NCI-H2081 (cell line): ENCODE measurements at places on chromosomes 11 and 22.
A peak's percentile ranks its signal among the peaks of the same experiment; 100 is the strongest.

DNA sequence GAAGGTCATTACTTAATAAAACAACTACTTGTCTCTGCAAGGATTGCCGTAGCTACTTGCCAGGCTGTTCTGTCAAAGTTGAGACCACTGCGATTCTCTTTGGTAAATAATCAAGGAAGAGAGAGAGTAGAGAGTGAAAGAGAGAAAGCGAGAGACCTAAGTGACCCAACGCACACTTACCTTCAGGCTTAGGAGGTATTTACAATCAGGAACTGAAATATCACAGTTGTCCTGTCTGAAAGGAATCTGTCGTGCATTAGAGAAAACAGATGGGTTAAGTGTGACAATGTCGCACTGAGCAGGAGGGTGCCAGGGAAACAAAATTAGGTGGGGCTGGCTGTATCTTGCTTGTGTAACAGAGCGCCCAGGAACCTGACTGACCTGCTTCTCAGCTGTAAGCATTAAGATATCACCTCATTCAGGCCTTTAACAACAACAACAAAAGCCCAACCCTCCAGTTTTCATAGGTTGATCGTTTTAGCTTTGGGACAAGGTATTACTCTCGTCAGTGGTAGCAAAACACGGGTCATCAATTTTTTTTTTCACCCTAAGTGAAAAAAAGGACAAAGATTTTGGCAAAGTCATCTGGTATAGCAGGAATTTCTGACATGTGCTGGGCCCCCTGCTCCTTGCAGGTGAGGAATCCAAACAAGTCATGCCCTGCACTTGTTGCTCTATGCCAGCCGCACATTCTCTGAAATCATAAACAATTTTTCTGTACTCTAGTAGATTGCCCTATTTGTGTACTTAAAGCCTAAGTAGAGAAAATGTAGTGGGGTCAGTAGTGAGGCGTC lies at the start of gene MUC15:
Gene MUC15 (minus strand): TSS at position 403 of the 794 bp plus-strand sequence. CDS start 5,169 bp downstream, outside the sequence.
- no peak for DNase-seq

- no peak for DNase-seq
These were observed 48.5 kb upstream of the HSPA8 start for GRCh38 chr11:123110397-123110796.

DNA sequence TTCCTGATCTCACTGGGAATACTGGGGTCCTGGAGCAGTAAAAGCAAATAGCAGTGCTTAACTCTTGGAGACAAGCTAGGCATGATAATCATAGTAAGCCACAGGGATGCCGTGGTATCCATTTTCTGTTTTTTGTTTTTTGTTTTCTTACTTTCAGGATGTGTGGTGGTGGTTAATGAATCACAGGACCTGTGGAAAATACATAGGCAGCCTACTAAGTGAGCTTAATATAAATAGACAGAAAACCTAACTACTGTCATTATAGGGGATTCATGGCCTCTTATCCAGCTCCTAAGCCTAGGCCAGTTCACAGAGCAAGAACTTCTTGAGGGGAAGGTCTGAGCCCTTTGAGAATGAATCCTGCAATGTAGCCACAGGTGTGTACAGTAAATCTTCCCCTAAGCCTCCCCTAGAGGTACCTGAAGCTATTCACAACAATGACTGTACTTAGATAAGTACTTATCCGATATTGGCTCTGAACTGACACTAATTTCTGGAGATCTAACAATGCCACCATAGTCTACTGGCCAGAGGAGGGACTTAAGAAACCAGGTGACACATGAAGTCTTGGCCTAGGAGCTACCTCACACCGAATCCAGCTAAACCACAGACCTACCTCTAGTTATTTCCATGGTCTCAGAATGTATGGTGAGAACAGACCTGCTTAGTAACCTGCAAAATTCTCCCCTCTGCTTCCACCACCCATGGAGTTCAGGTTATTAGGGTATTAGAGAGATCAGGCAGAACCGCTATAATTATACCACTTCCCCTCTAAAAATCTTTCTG lies 83.6 kb downstream of the ENTHD1 start:
- no peak for DNase-seq

GRCh38 chr22:35614404-35614803 lies 2.7 kb downstream of the MB start:
- DNase-seq, result no peak

DNA sequence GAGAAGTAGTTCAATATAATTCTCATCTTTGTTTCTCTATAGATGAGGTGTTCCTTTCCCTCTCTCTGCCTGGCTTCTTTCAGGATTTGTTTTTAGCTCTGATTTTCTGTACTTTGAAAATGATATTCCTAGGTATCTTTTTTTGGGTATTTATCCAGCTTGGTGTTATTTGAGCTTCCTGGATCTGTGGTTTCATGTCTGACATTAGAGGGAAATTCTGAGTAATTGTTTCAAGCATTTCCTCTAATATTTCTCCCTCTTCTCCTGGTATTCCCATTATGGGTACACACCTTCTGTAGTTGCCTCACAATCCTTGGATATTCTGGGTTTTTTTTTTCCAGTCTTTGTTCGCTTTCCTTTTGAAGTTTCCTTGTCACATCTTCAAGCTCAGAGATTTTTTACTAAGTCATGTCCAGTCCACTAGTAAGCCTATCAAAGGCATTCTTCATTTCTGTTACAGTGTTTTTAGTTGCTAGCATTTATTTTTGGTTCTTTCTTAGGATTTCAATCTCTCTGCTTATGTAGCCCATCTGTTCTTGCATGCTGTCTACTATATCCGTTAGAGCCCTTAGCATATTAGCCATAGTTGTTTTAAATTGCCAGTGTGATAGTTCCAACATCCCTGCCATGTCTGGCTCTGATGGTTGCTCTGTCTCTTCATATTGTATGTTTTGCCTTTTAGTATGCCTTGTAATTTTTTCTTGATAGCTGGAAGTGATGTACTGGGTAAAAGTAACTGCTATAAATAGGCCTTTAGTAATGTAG lies 5.8 kb downstream of the CCDC81 start:
- no peak for DNase-seq

GRCh38 chr11:121435551-121436511 lies 16.3 kb upstream of the SORL1 start:
- no peak for DNase-seq

DNA sequence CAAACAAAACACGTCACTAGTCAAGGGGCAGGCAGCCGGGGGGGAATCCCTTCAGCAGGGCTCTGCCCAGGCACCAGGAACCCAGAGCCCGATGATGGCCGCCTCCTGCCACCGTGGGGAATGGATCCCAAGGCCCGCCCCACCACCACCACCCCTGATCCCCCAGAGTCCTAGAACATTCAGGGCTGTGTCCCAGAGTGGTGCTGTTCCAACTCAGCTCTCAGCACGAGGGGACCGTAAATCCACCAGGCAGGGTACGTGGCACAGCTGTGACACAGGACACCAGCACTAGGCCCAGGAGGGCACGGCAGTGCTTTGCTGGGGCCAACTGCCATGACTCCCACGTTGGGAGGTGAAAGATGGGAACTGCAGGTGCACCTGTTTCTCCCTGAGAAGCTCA lies 29.6 kb downstream of the ANO1 start:
- DNase-seq, result no peak

- DNase-seq, result no peak
These were observed 11.1 kb downstream of the C11orf86 start for GRCh38 chr11:66986178-66986545.

- no peak for DNase-seq
These were observed 19.4 kb downstream of the SDHD start for GRCh38 chr11:112106070-112106469.

- no peak for DNase-seq
These were observed 134.3 kb downstream of the CRYBB2 start for GRCh38 chr22:25353516-25354445.

DNA sequence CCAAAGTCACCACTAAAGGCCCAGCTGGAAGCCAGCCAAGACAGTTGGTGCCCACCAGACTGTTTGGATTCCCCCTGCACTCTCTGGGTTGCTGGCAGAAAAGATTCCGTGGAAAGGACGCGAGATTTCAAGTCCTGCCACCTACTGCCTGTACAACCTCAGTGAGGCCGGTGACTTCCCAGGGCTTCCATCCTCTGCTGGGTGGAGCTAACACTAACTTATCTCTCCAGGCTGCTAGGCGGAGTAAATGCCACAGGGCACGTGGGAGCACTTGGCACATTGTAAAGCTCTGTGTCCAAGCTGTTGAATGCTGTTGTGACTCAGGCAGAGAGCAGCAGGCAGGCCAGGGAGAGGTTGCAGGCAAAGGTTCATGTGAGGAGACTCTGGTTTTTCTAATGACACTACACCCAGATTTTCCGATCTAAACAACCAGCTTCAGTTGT lies 50.9 kb upstream of the CDON start:
- peak; percentile 23 for DNase-seq

GRCh38 chr22:46055911-46056545 lies 79.1 kb upstream of the WNT7B start:
- peak; percentile 38 for DNase-seq

- no peak for DNase-seq
These were observed 40.2 kb downstream of the RRP8 start for GRCh38 chr11:6563121-6563619.

GRCh38 chr11:129853518-129854231 lies 38.0 kb downstream of the TMEM45B start:
- DNase-seq, result peak; percentile 98

- no peak for DNase-seq
These were observed 32.6 kb downstream of the MS4A6A start for GRCh38 chr11:60150279-60150678.

DNA sequence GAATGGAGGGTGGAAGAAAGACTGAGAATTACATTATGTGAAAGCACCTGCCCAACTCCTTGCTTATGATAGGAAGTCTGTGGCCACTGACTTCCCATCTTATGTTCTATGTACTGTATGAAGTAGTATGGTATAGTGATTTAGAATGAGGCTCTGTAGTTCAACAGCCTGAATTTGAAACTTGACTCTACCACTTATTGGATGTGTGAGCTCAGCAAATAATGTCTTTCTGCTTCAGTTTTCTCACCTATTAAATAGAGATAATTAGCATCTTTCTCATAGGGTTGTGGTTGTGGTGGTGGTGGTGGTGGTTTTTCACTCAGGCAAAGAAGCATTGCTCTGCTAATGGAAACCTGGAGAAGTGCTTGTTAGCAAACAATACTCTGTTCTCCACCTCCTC lies 121.6 kb downstream of the PAX6 start:
- DNase-seq, result no peak

DNA sequence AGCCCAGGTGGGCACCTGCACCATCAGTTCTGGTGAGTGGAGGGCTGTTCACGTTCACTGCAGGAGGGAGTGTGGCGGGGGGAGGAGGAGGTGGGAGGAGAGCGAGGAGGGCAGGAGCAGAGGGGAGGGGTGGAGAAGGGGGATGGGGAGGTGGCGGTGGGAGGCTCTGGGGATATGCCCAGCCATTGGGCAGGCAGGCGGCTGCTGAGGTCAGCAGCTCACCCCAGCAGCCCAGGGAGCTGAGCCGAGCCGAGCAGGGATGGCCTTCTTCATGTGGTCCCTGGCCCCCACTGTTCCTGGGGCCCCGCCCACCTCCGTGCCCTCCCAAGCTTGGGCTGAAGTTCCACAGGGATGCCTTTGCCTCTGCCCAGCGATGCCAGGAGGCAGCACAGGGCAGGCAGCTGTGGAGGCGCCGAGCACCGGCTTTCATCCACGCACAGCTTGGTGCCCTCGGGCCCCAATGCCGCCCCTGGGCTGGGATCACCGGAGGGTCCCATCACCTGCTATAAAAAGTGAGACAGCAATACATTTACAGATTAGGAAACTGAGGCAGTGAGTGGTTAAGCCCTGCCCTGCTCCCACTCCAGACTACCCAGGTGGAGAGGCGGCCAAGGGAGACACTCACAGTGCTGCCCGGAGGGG lies 21.6 kb downstream of the RTN4R start:
- DNase-seq, result no peak

GRCh38 chr11:112156956-112157766 lies 6.7 kb downstream of the IL18 start:
- DNase-seq, result no peak

- DNase-seq, result no peak
These were observed 58.3 kb upstream of the VSTM5 start for GRCh38 chr11:93908689-93909088.

DNA sequence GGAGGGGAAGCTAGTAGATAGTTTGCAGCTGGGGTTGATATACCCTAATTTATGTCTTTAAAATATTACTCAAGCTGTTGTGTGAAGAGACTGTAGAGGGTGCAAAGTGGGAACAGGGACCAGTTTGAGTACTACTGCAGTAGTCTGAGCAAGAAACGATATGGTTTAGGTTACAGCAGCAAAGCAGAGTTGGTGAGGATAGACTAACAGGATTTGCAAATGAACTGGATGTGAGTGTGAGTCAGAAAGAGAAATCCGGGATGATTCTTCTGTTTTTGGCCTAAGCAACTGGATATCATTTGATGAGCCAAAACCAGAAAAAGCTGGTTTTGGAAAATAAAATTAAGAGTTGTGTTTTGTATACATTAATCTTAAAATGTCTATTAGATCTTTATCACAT lies 749.5 kb upstream of the CCDC90B start:
- no peak for DNase-seq

DNA sequence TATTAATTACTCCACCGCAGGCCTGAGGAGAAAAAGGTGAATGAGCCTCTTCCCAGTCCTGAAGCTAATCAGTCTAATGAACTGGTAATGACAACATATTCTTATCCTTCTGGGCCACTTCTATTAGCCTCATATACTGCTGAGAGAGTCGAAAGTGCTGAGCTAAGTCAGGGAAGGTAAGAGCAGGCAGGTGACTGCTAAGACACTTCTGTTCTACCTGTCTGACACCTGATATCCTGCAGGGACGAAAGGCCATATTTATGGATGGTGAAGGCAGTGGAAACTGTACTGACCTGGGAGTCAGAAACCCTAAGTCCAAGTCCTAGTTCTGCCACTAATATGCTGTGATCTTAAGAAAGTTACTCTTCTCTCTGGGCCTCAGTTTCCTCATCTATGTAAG lies 3.5 kb downstream of the TBC1D10A start:
- DNase-seq, result no peak

- no peak for DNase-seq
These were observed 446.3 kb downstream of the SOX6 start for GRCh38 chr11:15909937-15910598.

DNA sequence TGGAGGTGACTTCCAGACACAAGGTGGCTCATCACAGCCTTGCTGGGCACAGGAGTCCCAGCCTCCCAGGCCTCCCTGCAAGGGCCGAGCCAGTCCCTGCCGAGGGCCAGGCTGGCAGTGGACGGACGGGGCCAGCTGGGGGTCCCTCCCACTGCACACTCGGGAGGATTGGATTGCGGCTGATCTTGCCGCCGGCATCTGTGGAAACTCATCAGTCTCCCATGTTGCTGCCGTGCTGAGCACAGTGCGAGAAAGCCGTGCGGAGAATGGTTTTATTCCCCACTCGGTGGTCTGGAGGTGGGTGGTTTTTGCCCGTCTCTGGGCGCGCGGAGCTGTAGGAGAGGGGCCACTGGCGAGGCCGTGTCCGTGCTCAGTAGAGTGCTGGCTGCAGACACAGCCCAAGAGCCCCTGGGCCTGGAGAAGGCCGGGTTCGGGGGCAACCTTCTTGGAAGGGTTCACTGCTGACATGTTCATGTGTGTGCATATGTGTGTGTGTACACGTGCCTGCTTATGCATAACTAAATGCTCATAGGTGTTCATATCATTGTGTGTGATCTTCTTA lies 1246.4 kb downstream of the BRD1 start:
- no peak for DNase-seq

GRCh38 chr11:70618431-70619101 lies 220.2 kb downstream of the CTTN start:
- DNase-seq, result peak; percentile 44
